ENCODE measurements at places on chromosomes 11 and 22.

GRCh38 chr11:118526688-118527087 is 586 bp upstream of the TTC36 start:
- no peak for DNase-seq

DNA sequence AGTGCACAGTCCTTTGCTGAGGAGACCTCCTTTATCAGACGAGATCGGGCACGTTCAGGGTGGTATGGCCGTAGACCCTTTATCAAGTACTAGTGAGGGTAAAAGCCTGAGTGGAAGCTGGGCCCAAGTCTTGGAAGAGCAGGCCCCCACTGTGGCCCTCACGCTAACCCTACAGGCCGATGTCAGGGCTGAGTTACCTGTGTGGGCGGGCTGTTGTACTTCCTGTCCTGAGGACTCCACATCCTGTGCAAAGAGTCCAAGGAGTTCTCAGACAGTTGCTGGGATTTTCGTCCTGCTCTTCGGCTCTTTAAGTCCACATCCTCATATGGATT is 34.9 kb downstream of the RPL27A start:
- no peak for DNase-seq

GRCh38 chr11:86806903-86807302 is 6.6 kb downstream of the PRSS23 start:
- DNase-seq: no peak

DNA sequence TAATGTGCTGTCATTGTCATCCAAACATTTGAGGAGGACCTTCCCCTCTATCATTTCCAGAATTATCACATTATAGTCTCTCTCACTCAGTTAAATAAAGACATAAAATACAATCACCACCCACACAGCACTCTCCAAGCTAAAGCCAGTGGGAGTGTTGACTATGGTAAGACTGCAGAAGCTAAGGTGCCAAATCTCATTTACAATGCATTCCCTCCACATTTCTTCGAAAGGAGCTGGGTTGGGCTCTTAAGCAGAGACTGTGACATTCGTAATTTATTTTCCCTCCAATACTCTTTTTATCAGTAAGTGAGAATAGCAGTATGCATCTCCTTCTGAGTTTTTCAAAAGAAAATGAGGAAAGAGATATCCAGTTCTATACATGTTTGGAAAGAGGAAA is 74.2 kb downstream of the NOX4 start:
- no peak for DNase-seq

- no peak for DNase-seq
Observed at GRCh38 chr11:126138636-126139035, 72.8 kb downstream of the RPUSD4 start.

- DNase-seq: no peak
Observed at GRCh38 chr22:33519974-33520903, 400.0 kb downstream of the LARGE1 start.

- DNase-seq: no peak
Observed at GRCh38 chr22:21650823-21651520, 8.9 kb downstream of the SDF2L1 start.

DNA sequence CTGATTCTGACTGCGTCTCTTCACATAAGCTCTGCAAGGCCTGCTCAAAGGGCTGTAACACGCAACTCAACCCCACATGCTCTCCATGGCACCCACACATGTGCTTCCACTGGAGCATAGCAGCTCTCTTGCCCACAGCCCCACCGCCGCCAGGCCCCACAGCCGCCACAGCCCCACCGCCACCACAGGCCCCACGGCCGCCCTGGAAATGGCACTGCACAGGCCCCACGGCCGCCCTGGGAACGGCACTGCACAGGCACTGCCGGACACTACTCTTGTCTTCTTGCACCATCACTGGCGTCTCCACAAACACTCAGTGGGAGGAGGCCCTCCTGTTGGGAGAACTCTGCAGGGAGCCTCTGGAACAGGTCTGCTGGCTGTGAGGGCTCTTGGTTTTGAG is 8.6 kb downstream of the MOB2 start:
- DNase-seq: no peak

GRCh38 chr11:64558065-64558745 is 32.8 kb upstream of the SLC22A12 start:
- DNase-seq: no peak

GRCh38 chr11:16002942-16003341 is 353.4 kb downstream of the SOX6 start:
- no peak for DNase-seq

GRCh38 chr22:50182176-50183081 is 3.3 kb upstream of the TRABD start:
- DNase-seq: no peak

- no peak for DNase-seq
Observed at GRCh38 chr11:115518983-115519628, 14.9 kb upstream of the CADM1 start.

Measured in hypothalamus (tissue), 51 donors.